ENCODE measurements at places on chromosomes 2 and 18.
A peak's percentile ranks its signal among the peaks of the same experiment; 100 is the strongest.

GRCh38 chr2:226873051-226873620 lies 37.3 kb downstream of the RHBDD1 start:
- DNase-seq: no peak

DNA sequence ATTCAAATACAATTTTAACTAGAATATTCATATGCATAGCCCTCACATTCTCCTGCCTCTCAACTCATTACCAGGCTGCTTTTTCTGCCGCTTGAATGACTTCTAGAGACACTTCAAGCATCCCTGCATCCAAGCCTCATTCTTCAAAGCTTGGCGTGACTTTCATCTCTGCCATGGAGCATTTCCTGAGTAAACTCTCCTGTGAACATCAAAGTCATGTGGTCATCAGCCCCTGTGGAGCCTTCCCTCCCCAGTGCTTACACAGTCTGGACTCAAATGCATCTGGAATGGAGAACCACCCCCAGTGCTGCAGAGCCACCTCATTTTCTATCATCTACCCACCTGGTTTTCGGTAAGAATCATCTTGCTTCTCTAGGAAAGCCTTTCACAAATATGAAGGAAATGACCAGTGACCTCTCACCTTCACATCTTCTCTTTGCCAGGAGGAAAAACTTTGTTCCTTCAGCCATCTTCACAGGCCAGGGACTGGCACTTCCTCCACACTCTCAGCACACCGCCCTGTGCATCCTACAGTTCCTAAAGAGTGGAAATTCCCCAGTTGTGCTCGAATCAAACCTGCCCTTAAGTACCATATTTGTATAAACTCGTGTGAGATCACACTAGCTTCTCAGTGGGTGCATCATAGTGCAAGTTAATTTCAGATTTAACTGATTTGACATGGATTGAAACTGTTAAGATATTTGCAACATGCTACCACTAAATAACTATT lies 116.4 kb downstream of the COL6A3 start:
- DNase-seq: no peak

GRCh38 chr2:43110442-43110871 lies 115.9 kb downstream of the ZFP36L2 start:
- no peak for DNase-seq

GRCh38 chr2:195595825-195596224 lies 61.2 kb upstream of the SLC39A10 start:
- no peak for DNase-seq

- DNase-seq: no peak
Measured at GRCh38 chr2:77155511-77155910, 366.7 kb downstream of the LRRTM4 start.

GRCh38 chr2:230312638-230313037 lies 14.4 kb upstream of the SP140L start:
- no peak for DNase-seq

DNA sequence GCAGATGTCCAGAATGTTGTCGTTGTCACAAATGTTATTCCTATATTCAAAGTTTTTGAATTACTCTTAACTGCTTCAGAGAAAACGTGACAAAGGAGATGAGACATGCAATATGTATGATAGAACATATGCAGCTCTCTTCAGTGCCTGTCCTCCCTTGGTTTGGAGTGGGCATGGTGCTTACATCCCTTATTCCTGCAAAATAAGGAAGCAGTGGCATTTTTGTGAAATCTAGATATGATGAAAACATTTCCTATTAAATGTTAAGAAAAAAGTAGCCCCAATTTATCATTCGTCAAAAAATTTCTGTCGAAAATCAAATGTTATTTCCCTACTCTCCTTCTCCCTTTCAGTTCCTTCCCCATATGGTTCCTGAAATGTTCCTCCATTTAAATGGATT lies 457.5 kb upstream of the FANCL start:
- DNase-seq: no peak

DNA sequence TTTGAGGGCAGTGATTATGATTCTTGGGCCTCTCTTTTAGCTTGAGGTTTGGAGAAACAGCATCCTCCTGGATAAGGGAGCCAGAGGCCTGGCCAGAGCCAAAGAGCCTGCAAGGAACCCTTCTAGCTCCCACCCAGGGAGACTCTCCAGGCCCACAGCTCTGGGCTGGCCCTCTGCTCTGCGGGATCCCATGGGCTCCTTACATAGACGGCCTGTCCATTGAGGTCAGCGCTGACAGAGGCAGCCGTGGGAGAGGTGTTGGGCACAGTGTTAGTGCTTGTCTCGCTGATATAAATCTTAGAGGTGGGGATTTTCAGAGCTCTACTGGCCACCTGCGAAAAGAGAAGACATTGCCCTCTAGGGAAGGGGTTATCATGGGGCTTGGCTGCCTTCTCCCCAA lies 67.2 kb downstream of the XDH start:
- no peak for DNase-seq

GRCh38 chr2:68188831-68189230 lies 31.1 kb downstream of the PNO1 start:
- DNase-seq: no peak

GRCh38 chr2:43039376-43040080 lies 186.9 kb downstream of the ZFP36L2 start:
- no peak for DNase-seq

- no peak for DNase-seq
Measured at GRCh38 chr2:40097691-40098385, 318.8 kb upstream of the THUMPD2 start.

GRCh38 chr2:178327516-178327915 lies 123.5 kb downstream of the PRKRA start:
- DNase-seq: no peak

GRCh38 chr2:13114391-13114790 lies 397.7 kb downstream of the TRIB2 start:
- DNase-seq: no peak

DNA sequence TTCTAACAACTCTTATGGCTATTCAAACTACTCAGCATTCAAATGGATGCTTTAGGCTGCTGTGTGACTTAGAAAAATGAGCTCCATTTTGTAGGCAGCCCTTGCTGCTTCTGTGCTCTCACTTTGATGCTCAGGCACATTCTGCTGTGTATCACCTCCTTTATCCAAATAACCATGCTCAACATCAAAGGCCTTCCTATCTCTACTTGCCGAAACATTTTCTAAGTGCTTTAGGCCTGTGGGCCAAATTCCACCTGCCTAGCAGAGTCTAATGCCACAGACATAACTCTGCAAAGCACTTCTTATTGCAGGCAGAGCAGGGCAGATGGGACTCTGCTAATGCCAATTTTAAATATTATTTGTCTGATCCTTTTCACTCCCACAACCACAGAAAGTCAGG lies 397.4 kb downstream of the RND3 start:
- DNase-seq: no peak

DNA sequence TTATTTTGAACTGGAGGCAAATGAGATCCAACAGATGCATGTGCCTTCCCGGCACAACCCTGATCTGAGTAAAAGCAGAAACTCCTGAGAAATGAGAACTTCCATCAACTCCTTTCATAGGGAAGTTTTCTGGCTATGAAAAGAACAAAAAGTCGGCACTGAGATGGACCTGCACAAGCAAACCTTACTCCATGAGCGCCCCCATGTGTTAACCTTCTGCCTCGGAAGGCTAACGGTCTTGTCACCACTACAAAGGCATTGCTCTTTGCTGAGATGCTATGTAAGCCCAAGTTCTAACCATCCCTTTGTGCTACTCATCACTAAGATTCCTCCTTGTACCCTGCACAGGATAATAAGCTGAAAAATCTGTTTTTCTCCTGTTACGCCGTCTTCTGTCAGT lies 57.3 kb upstream of the SULT1C3 start:
- DNase-seq: no peak

- no peak for DNase-seq
Measured at GRCh38 chr2:171895786-171896185, 1.7 kb upstream of the SLC25A12 start.

- DNase-seq: no peak
Measured at GRCh38 chr2:189683348-189683747, 8.9 kb downstream of the ANKAR start.

GRCh38 chr2:232455426-232456255 lies at the start of gene ALPI:
Gene ALPI (plus strand): TSS chr2:232456153. CDS start chr2:232456200, 47 bp downstream.
- no peak for DNase-seq

- no peak for DNase-seq
Measured at GRCh38 chr2:11239666-11240462, 84.6 kb downstream of the SLC66A3 start.

- no peak for DNase-seq
Measured at GRCh38 chr2:9548506-9548905, 7.1 kb downstream of the ADAM17 start.

GRCh38 chr2:69381337-69381737 lies 5.7 kb downstream of the GFPT1 start:
- DNase-seq: no peak

DNA sequence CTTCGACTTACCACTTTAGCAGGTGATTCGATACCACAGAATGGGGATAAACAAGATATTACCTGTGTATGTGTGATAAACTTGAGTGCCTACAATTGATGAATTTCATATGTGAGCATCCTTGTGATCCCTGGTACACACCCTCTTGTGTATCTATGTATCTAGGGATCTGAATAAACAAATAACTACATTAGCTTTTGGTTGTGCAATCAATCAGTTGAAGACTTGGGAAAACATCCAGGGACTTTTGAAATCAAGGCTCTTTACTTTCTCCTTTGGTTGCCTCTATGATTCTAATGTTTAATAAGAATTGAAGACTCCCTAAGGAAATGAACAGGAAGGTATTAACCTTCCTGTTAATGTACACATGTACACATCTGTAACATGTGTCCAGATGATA lies 97.3 kb upstream of the DCC start:
- no peak for DNase-seq

- DNase-seq: no peak
Measured at GRCh38 chr2:107595749-107596148, 230.9 kb upstream of the RGPD4 start.

DNA sequence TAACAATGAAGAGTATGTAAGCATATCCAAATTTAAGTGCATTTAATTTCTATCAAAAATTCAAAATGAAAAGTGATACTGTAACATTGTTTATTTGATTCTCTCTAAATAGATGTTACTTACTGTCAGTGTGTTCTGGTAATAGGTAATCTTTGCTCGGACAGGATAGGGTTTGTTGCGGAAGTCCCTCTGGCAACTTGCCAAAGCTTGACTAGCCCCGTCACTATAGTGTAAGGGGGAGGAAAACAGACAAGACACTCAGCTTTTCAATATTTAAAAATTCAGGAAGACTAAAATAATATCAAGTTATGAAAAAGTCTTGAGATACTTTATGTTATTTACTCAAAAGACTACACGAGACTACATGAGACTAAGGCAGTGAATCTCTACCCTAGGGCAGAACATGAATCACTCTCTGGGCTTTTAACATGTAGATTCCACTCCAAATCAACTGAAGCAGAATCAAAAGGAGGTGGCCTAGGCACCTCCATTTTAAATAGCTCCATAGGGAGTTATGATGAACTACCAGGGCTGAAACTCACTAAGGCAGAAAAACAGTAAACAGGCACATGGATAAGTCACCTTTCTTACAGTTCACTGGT lies 5.9 kb downstream of the LMAN1 start:
- no peak for DNase-seq

DNA sequence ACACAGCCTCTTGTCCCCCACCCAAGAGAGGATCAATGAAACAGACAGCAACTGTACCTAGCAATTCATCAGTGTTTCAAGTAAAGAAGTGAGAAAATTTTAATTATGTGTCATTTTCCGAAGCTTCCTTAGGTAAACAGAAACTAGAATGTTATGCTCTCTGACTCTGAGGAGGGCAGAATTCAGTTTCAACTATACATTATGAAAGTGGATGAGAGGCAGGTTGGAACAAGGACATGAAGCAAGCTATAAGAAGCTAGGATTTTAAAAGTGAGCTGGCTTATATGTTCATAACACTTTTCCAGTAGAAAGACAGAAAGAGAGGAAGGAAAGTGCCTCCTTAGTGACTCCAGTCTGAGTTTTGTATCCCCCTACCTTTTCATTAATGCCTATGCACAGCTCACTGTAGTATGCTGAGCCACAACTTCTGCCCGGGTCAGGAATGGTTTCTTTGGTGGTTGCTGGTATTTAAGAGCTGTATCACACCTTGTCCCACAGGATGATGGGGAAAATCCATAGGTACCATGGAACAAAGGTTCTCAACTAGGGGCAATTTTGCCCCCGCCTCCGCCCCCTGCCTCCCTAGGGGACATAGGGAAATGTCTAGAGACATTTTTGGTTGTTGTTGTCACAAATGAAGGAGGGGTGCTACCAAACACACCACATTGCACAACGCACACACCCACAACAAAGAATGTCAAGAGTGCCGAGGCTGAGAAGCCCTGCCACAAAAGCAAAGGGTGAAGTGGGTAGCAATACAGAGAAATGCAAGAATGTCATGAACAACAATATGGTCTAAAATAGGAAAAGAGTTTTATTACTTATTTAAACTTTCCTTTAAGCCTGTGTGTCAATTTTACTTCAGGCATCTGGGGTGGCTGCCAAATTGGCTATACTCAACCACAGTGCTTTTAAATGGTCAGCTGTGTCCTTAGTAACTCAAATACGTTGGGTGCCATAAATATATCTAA lies 161.0 kb upstream of the ZFP36L2 start:
- DNase-seq: no peak

GRCh38 chr18:13376841-13377351 lies 158.3 kb downstream of the LDLRAD4 start:
- DNase-seq: peak; percentile 26

- DNase-seq: no peak
Measured at GRCh38 chr18:39305766-39306165, 1740.2 kb upstream of the CELF4 start.

DNA sequence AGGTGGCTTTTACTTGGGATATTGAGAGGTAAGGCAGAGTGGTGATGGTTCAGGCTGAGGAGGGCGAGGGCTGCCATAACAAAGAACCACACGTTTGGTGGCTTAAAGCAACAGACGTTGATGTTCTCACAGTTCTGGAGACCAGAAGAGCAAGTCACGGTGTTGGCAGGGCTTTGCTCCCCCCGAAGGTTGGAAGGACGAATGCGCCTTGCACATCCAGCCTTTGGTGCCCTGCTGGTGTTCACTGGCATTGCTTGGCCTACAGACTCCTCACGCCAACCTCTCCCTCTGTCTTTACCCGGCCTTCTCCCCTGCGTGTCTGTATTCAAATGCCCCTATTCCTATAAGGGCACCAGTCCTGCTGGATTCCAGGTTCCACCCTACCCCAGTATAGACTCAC lies 125.4 kb downstream of the TPO start:
- no peak for DNase-seq

GRCh38 chr2:229713371-229714079 lies 830 bp downstream of the DNER start:
- DNase-seq: no peak

GRCh38 chr18:23859466-23860336 lies 154.9 kb upstream of the TTC39C start:
- no peak for DNase-seq

GRCh38 chr2:201404699-201405280 lies 46.5 kb downstream of the TRAK2 start:
- DNase-seq: no peak

DNA sequence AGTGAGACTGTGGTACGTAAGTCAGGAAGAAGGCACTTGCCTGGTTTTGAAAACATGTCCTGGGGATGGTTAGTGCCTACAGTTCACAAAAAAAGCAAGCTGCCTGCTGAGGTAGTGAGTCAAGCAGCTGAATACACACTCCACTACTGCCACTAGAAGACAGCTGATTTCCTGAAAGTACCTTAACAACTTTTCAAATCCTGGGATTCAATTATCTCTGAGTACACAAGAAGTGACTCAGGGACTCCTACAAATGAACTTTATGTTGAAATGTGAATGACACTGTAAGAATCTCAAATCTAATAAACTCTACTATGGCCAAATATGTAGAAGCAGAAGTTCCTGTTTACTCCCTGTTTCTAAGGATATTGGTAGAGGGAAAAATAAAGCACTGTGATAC lies 58.0 kb upstream of the ARL5A start:
- DNase-seq: no peak
